ENCODE measurements at places on chromosomes 11 and 22.

GRCh38 chr11:6472934-6473333 lies 807 bp downstream of the TRIM3 start:
- no peak for DNase-seq

DNA sequence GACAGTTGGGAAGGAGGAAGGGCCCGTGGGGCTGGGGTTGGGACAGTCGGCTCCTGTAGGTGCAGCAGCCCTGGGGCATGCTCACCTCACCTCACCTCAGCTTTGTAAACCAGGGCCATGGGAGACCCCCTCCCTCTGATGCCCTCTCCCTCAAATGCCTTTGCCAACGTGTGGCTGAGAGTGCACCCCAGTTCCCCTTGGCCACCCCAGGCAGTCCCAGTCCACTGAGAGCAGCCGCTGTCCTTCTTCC lies 4.2 kb upstream of the NEAT1 start:
- DNase-seq = no peak

- no peak for DNase-seq
Observed at GRCh38 chr11:59829358-59829757, 15.9 kb downstream of the CBLIF start.

GRCh38 chr11:25247336-25247735 lies 750.5 kb downstream of the LUZP2 start:
- DNase-seq = no peak

DNA sequence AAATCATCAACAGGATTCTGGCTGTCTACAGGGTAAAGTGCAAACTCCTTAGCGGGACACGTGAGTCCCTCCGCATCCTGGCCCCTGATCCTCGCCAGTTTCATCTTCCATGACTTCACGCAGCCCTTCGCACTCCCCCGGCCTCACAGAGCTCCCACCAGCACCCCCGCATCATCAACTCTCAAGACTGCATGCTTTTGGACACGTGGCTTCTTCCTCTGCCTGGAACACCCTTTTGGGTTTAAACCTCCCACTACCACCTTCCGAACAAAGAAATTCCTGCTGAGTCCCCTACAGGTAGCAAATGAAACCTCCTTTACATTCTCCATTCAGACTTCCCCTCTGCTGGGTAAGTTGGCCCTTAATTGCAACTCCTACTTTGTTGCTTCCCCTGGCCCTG lies 12.6 kb upstream of the EIF3M start:
- DNase-seq = no peak

DNA sequence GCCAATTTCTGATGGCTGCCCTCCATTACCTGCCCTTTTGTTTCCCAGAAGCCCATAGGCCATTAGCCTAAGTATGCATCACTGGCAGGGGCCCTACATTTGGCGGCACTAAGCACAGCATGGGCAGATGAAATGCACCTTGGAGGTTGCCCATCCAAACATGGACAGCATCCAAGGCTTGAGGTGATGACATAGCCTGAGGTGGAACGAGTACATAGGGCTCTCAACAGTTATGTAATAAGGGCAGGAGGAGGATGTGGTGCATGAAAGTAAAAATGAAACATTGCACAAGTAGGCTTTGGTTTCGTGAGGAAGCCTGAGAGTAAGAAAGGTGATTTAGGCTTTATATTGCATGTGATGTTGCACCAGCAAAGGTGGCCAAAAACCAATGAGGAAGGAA lies 148.1 kb downstream of the FAM76B start:
- peak; percentile 83 for DNase-seq

DNA sequence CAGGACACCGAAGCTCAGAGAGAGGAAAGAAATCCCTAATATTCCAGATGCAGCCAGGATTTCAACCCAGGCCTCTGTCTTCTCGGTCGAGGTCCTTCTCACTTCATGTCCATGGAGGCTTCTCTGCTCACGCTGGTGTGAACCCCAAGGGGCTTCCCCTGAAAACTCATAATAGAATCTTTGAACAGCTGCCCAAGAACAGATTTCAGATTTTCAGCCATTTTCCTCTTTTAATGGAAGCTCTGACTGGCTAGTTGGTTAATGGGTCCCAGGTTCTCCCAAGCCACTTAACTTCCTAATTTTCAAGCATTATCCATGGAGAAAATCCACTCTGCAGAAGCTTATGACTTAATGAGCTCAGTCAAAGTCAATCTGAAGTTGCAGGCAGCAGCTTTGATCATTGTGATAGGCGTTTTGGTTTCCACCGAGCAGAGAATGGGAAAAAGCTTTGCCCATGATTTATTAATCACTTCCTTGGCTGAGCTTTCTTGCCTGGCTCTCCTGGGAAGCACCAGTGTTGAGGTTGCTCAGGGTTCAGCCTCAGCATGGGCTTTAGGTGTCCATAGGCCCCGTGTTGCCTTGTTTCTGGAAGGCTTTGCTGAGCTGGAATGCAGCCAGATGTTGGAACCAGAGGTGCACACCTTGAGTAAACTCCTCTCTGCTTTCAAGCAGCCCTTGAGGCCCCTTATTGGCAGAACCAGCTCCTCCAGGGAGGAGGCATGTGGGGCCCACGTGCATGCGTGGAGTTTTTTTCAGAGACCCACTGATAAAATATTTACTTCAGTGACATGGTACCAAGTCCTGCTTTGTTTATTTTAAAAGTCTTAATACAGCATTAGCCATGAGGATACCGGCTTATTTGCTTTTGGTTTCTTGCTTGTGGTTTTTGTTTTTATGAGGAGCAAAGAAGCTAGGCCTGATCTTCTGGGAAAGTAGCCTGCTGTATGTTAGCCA lies 25.5 kb downstream of the LDLRAD3 start:
- DNase-seq = no peak

GRCh38 chr22:26168939-26169314 lies 335 bp upstream of the SEZ6L start:
- DNase-seq = no peak

Data from NCI-H226 (cell line).